PC-3 (cell line): ENCODE measurements at places on chromosomes 1 and 21.

DNA sequence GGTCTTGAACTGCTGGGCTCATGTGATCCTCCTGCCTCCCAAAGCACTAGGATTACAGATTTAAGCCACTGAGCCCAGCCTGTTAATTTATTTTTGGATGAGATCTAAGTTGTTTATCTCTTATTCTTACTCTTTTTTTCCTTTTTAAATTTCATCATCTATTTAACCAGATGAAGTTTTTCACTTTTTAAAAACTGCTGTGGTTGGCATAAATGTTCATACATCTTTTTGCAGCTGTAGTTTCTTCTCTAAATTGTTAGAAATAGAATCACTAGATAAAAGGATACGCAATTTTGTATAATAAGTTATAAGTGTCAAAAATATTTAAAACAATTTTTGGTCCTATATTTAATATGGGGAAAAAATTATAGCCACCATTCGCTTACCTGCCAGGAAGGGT lies 80.3 kb upstream of the GPR88 start:
- DNase-seq, result no peak

- DNase-seq, result no peak
Observed at GRCh38 chr1:233675893-233676292, 62.0 kb downstream of the KCNK1 start.

DNA sequence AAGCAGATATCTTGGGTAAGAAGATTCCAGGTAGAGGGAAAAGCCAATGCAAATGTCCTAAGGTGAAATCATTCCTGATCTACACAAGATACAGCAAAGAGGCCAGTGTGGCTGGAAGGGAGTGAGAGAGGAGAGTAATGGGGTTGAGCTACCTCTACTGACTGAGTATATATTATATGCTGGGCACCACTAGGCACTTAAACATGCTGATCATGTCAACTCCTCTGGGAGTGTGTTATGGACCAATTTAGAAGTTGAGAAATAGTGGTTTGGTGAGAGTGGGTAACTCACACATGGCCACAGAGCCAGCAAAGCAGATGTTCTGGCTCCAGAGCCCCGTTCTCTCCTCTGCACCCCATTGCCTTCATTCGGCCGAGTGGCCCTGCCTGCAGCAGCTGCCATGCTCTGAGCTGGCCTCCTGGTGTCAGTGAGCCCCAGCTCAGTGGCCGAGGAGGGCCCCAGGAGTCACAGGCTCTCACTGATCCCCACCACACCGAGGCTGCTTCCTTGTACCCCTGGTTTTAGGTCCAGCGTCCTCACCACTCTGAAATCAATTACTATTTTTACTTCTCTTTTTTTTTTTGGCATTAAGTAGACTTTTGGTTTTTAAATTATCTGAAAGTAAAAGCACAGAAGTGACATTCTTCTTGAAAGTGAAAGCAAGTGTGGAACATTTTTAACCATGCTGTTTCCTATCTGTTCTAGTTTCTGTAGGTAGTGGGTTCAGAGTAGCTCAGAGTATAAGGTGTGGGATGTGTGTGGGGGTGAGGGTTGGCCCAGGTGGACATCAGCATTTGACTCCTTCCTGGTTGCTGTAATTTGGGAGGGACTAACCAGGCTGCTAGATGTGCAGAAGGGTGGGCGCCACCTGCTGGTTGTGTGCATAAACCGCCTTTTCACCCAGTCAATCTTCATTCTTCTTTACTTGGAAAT lies 45.8 kb upstream of the CRNN start:
- DNase-seq, result peak; percentile 76

- DNase-seq, result peak; percentile 85
Observed at GRCh38 chr1:15918962-15919715, 56.8 kb downstream of the ZBTB17 start.

DNA sequence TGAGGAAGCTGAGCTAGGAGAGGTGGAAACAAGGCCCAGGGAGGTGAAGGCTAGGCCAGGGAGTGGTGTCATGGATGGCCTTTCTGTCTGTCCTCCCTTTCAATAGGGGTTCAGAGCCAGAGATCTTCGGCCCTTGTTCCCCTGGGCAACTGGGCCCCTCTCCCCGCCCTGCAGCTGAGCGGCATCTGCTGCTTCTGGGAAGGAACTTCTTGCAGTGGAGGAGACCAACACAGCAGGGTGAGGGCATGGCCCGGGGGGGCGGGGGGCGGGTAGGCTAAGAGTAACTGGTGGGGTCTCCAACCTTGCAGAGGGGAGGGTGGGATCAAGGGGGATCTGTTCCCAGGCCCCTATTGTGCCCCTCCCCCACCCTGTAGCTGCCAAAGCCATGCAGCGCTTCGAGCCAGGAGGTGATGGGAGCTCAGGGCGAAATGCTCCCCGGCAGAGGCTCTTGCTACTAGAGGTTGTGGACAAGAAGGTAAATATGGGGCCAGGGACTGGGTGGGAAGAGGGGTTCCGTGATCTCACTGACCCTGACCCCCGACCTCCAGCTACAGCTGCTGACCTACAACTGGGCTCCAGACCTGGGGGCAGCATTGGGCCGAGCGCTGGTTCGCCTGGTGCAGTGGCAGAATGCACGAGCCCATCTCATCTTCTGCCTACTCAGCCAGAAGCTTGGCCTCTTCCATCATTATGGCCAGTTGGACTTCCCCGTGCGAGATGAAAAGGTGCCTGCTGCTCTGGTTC lies 11.7 kb downstream of the HYI start:
- DNase-seq, result no peak

GRCh38 chr21:38853421-38853919 lies 47.7 kb downstream of the ETS2 start:
- peak; percentile 98 for DNase-seq

GRCh38 chr1:98001764-98002163 lies 80.9 kb upstream of the DPYD start:
- DNase-seq, result peak; percentile 60

GRCh38 chr1:28898405-28898881 lies 15.9 kb upstream of the EPB41 start:
- no peak for DNase-seq

DNA sequence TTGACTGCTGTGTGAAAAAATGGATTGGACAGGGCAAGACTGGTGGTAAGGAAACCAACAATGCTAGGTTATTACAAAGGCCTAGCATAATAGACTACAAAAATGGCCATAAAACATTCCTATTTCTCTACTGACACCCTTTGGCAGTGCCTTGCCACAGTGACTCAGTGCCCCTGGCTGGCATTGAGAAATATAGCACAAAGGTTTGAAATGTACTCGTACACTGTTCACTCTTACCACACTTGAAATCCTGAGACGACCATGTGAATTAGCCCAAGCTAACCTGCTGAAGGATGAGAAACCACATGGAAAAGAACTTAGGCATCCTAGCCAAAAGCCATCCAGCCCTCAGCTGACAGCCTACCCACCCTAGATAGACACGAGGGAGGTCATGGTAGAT lies 149.8 kb upstream of the PALMD start:
- peak; percentile 67 for DNase-seq

- DNase-seq, result no peak
Observed at GRCh38 chr1:8984990-8985389, 39.3 kb downstream of the CA6 start.

GRCh38 chr21:31927689-31928353 lies 55.0 kb downstream of the HUNK start:
- DNase-seq, result no peak
